ENCODE measurements at places on chromosomes 11 and 22.
A peak's percentile ranks its signal among the peaks of the same experiment; 100 is the strongest.

GRCh38 chr11:37449146-37449545 is 851.1 kb upstream of the RAG2 start:
- peak; percentile 78 for DNase-seq

- DNase-seq, result no peak
Observed at GRCh38 chr22:43851058-43851978, 11.0 kb downstream of the SULT4A1 start.

- peak; percentile 40 for DNase-seq
Observed at GRCh38 chr11:123020968-123021367, 39.3 kb upstream of the BSX start.

DNA sequence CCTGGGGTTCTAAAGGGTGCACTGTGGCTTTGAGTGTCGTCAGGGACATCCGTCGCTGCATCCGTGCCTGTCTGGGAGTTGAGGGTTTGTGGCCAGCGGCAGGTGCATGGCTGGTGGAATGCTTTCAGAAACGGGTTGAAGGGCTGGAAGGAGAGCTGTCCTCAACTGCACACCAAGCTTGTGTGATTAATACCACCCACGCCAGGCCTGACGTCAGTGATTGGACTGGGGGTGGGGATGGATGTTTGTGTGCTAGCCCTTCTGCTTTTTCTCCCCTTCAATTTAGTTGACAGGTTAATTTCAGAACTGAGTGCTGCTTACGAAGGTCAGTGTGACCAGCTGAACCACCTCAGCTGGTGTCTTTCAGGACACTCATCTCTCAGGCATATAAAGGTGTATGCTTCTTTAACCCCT is 3.2 kb upstream of the GAB2 start:
- DNase-seq, result peak; percentile 51

- DNase-seq, result no peak
Observed at GRCh38 chr11:125389339-125390166, 106.5 kb downstream of the FEZ1 start.

- no peak for DNase-seq
Observed at GRCh38 chr22:29946220-29946619, 63.2 kb downstream of the MTMR3 start.

DNA sequence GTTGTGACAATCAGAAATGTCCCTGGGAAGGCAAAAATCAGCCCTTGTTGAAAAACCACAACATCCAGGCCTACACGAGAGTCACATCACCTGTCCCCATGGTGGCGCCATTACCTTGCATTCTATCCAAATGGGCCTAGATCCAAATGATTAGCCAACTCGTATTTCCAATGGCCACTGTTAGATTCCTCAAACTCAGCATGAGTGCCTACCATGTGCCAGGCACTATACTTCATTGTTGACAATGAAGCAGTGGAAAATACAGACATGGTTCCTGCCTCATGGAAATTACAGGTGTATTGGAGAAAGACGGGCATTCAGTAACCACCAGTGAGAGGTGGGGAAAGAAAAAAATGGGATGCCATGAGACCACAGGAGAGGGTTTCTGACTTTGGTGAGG is 29.8 kb upstream of the CREB3L1 start:
- DNase-seq, result peak; percentile 48

DNA sequence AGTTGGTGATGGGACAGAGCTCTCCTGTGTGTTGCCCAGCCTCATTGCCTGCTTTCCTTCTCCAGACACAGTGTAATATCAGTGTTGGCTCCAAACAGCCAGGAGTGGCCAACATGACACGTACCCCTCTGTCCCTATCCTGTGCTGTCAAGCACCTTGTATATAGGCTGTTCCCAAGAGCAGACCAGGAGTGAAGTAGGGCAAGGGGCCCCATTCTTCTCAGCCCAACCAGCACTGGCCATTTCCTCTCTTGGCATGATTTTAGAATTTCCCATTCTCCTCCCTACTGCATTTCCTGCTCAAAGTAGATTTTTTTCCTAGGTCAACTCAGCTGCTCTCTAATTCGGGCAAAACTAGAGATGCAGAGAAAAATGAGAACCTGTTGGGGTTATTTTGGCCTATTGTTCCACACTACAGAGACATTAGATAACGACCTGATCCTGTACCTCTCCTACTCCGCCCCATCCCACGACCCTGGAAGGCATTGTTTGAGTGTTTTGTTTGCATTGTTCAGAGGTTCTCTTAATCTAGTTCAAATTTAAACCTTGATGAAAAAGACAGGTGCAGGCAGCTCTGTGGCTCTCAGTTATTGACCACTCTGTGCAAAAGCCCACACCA is 95.6 kb downstream of the RASSF10 start:
- no peak for DNase-seq

GRCh38 chr11:45534132-45534531 is 131.3 kb downstream of the CHST1 start:
- no peak for DNase-seq

DNA sequence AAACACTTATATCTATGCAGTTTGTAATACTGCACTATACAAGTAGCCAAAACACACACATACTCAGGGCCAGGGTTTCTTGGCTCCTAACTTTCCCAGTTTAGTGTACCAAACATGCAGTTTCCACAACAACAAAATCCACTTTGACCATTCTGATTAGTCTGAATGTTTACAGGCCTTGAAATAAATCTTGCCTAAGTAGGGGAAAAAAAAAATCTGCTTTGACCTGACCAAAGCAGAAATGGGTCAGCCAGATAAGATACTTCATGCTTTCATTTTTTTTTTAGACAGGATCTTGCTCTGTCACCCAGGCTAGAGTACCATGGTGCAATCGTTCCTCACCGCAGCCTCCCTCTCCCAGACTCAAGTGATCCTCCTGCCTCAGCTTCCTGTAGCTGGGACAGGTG is 10.1 kb downstream of the PRR14L start:
- no peak for DNase-seq

- DNase-seq, result no peak
Observed at GRCh38 chr11:135008412-135008811, 596.4 kb upstream of the B3GAT1 start.

- no peak for DNase-seq
Observed at GRCh38 chr11:114080769-114081168, 21.3 kb downstream of the ZBTB16 start.

DNA sequence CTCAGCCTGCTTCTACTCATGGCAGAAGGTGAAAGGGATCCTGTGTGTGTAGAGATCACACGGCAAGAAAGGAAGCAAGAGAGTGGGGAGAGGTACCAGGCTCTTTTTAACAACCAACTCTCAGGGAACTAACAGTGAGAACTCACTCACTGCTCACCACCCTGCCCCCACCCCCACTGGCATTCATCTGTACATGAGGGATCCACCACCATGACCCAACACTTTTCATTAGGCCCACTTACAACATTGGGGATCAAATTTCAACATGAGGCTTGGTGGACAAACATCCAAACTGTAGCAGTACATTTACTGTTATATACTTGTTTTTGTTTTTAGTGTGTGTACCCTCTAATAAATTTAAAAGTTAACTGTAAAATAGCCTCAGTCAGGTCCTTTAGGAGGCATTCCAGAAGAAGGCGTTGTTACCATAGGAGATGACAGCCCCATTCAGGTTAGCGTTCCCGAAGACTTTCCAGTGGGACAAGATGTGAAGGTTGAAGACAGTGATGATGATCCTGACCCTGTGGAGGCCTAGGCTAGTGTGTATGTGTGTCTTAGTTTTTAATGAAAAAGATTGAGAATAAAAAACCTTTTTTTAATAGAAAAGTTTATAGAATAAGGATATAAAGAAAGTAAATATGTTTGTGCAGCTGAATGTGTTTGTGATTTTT is 11.3 kb downstream of the CUL5 start:
- DNase-seq, result peak; percentile 58

- DNase-seq, result no peak
Observed at GRCh38 chr11:62652161-62653006, 718 bp downstream of the INTS5 start.

Measured in fibroblast of lung (primary cell).